ENCODE measurements at places on chromosomes 3 and 15.
A peak's percentile ranks its signal among the peaks of the same experiment; 100 is the strongest.

- no peak for DNase-seq
These were observed 48.2 kb upstream of the PHLDB2 start for GRCh38 chr3:111810909-111811308.

DNA sequence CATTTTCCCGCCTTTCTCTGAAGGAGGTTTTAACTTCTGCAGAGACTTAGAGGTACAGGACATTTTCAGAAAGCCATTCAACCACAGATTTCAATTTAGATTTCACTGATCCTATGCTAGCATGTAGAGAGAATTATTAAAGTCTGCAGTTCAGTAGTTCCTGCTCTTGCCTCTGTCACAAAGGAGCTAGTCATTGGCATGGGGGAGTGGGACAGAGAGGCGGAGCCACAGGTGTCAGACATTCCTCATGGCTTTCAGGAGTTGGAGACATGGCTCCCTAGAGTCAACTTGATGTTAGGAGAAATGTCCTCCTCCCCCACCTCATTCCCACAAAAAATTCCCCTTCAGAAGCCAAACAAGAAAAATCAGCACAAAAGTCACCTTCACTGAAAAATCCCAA, 66.0 kb upstream of the SIAH2 start:
- no peak for DNase-seq

GRCh38 chr15:84606653-84607120, 5.9 kb downstream of the ZSCAN2 start:
- peak; percentile 59 for DNase-seq

GRCh38 chr3:192194085-192194484, 533.3 kb downstream of the FGF12 start:
- DNase-seq: no peak

- peak; percentile 85 for DNase-seq
These were observed at the start of gene ZNF445 for GRCh38 chr3:44477312-44478030. Gene ZNF445 (minus strand): TSS chr3:44477670. CDS start chr3:44455549, 22,121 bp downstream.

GRCh38 chr15:39939487-39940452, 5.9 kb downstream of the EIF2AK4 start:
- DNase-seq: no peak

DNA sequence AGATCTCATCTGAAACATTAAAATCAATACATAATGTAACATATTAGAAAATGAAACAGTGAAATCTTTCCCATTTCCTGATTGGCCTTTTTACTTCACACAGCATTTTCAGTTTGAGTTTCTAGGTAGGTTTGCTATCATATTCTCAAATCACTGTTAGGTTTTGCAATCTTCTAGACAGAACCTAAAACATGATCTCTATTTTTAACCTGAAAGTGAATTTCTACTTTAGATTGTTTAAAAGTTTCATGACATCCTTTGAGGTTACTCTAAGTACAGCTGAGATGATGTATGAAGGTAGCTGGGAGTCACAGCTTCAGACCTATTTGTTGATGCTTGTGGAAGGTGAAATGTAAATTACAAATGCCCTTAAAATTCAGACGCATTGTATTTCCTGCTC, 118.4 kb upstream of the GPR149 start:
- no peak for DNase-seq

GRCh38 chr3:165852191-165852590, 15.0 kb upstream of the BCHE start:
- DNase-seq: no peak

DNA sequence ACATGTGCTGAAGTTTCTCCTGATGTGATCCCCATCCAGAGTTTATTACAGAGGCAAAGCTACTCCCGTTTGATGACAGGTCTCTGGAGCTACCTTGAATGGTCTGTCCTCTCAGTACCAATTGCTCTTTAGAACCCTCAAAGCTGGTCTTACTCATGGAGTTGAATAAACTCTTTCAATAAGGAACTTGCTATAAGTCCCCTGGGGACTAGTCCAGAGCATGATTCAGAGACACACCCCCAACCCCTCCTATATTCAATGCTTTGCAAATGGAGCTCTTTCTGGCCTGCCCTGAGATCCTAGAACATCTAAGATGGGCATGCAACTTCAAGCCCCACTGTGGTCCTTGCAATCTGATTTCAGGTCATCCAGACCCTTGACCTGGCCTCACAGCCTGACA, 23.9 kb upstream of the TPM1 start:
- DNase-seq: no peak

GRCh38 chr3:126845920-126846715, 136.8 kb upstream of the PLXNA1 start:
- no peak for DNase-seq

- DNase-seq: no peak
These were observed 81.7 kb downstream of the SMAD6 start for GRCh38 chr15:66783725-66784124.
